Stimulated activated CD4-positive, alpha-beta T cell treated with anti-CD3 and anti-CD28 coated beads, Interleukin-1b, Interleukin-23, amount 100 ng/mL, for 48 hours (primary cell): ENCODE measurements at places on chromosomes 4 and X.

GRCh38 chr4:53559021-53559620 lies 32.2 kb downstream of the LNX1 start:
- DNase-seq: no peak

DNA sequence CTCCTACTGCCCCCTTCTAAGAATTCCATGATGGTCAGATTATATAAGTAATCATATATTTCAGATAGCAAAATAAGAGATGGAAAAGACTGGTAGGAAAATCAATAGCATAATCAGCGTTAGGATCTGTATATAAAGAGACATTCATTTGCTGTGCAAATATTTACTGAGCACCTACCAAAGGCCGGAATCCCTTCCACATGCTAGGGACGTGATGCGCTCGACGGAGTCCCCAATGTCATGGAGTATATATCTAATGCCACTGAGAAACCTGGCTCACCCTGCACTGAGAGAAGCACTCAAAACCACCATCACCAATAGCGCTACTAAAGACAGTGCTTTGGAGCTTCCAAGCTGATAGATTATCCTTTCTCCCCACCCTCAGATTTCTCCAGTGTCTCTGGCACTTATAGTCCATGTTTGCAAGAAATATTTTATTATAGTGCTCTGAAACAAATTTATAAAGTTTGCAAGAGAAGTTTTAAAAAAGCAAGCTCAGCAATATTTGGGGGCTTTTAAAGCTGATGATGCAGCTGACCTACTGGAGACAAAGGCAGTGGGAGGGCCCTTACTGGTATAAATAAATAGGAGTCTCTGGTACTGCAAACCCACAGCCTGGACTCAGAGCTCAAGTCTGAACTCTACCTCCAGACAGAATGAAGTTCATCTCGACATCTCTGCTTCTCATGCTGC lies at the start of gene CXCL13:
Gene CXCL13 (plus strand): TSS at position 611 of the 693 bp plus-strand sequence. CDS start 46 bp downstream, at position 657.
- DNase-seq: no peak

- no peak for DNase-seq
Measured at GRCh38 chr4:121306931-121307330, 73.9 kb downstream of the QRFPR start.

GRCh38 chrX:1933964-1934363 lies 319.1 kb downstream of the ASMT start:
- no peak for DNase-seq

GRCh38 chr4:138110815-138111214 lies 131.3 kb downstream of the SLC7A11 start:
- no peak for DNase-seq
